ENCODE measurements at places on chromosomes 11 and 22.

DNA sequence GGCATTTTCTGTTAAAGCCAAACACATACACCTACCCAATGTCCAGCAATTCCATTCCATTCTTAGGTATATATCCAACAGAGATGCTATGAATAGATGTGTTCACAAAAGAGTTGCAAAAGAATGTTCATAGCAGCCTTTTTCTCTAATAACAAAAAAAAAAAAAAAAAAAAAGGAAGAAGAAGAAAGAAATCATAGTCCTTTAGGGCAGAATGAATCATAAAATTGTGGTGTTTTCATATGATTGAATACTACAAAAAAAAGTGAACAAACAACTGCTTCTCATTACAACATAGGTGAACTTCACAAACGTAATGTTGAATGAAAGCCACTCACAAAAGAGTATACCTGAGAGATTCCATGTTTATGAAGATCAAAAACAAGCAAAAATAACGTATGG is 66.8 kb upstream of the GRK3 start:
- no peak for DNase-seq

DNA sequence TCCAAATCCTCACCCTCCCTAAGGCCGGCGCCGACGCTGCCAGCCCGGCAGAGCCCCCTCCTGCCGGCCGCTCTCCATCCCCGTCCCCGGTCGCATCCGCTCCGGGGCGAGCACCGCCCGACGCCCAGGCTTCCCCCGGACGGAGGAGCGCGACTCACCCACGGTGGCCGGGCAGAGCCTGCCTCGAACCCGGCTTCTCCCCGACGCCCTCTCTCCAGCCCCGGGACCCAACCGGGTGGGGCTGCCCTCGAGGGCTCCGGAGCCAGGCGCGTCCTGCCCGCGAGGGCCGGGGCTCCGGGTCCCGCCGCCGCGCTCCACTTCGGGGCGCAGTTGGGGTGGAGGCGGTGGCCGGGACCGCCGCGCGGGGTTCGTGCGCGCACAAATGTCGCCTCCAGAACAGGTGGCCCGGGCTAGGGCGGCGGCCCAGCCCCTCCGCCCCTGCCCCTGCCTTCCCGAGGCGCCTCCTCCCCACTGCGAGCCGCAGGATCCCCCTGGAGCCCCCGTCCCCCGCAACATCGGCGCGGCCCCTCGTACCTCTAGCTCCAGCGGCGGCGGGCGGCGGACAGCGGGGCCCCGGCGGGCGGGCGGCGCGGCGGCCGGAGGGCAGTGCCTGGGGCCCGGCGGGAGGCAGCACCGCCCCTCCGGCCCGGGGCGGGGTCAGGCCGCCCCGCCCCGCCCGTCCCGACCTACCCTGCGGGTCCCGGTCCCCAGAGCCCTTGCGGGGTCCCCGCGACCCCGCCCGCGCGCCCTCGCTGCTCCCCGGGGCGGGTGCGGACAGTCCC is at the start of gene A4GALT:
TSS of gene A4GALT (minus strand) at position 608 of the 782 bp plus-strand sequence. CDS start 26,919 bp downstream, outside the sequence.
- no peak for DNase-seq

DNA sequence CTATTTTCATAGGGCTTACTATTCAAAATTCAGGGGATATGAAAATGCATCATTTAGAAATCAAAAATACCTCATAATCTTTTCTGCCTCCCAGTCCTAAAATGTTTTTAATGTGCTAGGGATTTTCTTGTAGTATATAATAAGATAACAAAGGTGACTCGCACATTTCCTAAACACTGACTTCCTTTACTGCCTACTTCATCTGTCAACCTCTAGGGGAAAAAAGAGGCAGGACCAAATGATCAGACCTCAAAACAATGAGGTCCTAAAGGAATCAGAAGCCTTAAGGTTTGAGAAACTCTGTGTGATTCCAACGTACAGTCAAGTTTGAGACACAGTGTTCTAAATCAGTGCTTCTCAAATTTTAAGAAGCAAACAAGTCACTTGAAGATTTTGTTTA is 56.1 kb upstream of the POU2AF2 start:
- DNase-seq, result no peak

DNA sequence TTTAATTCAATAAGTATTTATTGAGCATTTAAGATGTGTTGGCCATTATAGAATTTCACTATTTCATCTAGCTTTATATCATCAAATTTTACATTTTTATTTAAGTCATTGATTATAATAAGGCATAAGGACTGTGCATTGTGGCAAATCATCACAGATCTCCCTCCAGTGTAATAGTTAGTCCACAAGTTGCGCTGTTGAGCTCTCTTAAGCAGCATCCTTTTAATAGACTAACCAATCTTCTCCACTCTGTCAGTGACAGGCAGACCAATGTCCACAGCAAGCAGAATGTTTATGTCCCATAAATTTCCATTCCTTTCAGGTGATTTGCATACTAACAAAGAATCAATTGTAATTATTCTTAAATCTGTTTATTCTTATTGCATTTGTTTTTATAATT is 595.3 kb upstream of the CCDC90B start:
- DNase-seq, result no peak

DNA sequence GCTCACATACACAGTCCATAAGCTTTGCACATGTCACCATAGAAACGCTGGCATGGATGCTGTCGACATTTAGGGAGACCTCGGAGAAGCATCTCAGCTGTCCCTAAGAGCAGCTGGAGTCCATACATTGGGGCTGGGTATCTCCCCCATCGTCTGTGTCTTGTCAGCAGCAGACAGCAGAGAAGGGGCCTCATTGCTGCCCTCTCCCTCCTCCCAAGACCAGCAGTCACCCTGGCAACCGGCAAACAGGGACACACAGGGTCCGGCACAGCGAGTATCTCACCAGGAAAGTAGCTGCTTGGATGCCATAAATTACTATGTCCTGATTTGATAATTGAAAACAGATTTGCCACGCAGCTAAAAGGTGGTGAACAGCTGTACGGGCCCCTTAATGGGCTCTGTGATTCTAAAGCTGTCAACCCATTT is 84.4 kb downstream of the CD44 start:
- no peak for DNase-seq

GRCh38 chr22:33564683-33565082 is 355.6 kb downstream of the LARGE1 start:
- DNase-seq, result no peak

DNA sequence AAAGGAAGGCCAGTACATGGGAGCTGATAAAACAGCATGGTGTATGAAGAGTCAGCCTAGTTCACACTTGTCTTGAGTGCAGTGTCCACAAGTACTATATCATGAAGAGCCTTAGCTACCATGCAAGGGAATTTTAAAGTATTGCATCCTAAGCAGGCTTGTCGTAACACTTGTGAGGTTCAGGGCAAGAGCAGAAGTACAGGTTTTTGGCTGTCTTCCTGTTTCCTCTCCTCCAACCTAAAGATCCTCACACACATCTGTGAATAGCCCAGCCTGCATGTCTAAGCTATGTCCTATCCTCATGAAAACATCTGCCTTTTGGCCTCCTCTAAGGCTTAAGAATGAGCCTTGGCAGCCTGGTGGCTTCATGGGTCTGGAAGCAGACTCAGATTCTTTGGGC is 34.6 kb upstream of the TMEM123 start:
- DNase-seq, result no peak

- peak; percentile 11 for DNase-seq
Observed at GRCh38 chr11:7571640-7572000, 57.8 kb downstream of the PPFIBP2 start.

GRCh38 chr22:46150655-46151477 is 540 bp downstream of the PPARA start:
- no peak for DNase-seq

- peak; percentile 72 for DNase-seq
Observed at GRCh38 chr11:130785380-130786116, 130.7 kb downstream of the SNX19 start.

GRCh38 chr11:69201764-69202370 is 46.1 kb downstream of the SMIM38 start:
- DNase-seq, result no peak

DNA sequence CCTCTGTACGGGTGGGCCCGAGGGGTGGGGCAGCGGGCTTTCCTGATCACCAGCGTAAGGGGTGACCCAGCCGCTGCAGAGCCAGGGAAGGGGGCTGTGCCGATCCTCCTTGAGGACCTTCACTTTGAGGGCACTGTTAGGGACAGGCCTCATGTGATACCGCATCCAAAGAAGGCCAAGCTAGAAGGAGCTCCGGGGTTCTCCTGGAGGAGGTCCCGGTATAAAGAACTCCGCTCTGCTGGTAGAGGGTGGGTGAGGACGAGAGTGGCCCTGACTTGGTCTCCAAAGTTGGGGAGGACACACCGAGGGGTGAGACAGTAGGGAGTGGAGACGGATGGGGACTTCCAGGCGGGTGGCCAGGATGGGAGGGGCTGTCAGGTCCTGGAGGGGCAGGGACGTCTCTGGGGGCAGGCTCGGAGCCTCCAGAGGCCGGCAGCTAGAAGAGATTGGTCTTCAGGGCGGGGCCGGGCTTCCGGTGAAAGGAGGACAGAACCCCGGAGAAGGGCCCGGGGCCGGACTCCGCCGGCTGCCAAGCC is 4.6 kb downstream of the PHOX2A start:
- peak; percentile 56 for DNase-seq

DNA sequence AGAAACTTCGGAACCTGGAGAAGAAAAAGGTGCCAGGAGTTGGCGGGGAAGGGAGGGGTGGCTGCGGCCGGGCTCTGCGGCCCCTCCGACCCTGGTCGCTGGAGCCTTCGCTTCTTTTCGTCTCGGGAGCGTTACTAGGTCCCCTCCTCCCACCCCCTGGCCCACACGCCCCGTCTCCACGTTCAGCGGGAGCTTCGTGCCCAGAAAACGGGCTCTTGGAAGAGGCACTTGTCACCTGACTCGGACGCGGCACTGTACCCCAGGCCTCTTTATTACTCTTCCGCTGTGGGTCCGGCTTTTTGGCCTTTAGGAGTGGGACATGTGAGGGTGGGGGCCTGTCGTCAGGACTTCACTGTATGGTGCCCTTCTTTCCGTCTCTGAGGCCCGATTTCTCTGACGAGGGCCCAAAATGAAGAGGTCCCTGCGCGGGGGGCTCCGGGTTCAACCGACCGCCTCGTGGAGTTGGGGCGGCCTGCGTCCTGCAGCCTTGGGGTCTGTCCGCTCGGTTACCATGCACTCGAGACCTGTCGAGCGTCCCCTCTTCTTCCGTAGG is 1.2 kb downstream of the CAPRIN1 start:
- DNase-seq, result peak; percentile 35

GRCh38 chr11:70799386-70799785 is 401.1 kb downstream of the CTTN start:
- no peak for DNase-seq

All from T47D (cell line).